ENCODE measurements at places on chromosomes 16 and 17. TPM values are rescaled to one million over a fixed set of nuclear protein-coding genes. Genes with fewer than 3 reads are reported as not detected.

CAMTA2 gene
- 4.4 TPM for total RNA-seq

LAT gene
- 0.19 TPM for total RNA-seq

C1QTNF8 gene
- total RNA-seq = not detected

KRT31 gene
- not detected for total RNA-seq

GRCh38 chr17:1460233-1460632, 4.2 kb upstream of the CRK start:
- peaks cover 4% of the 10 kb centered on the region for H3K4me1 ChIP-seq
- H3K27ac ChIP-seq = no peak overlapping the region
- no peaks in the 10 kb centered on the region for H3K27me3 ChIP-seq
- H3K4me3 ChIP-seq = no peak overlapping the region
- no peak for DNase-seq

- H3K4me3 ChIP-seq = no peak overlapping the region
- H3K36me3 ChIP-seq = no peaks in the 10 kb centered on the region
- no peaks in the 10 kb centered on the region for H3K27me3 ChIP-seq
- DNase-seq = peak; percentile 86
- no peaks in the 10 kb centered on the region for H3K4me1 ChIP-seq
- no peak overlapping the region for H3K27ac ChIP-seq
These were observed 338.5 kb downstream of the PMP22 start for GRCh38 chr17:14926526-14927122.

DNA sequence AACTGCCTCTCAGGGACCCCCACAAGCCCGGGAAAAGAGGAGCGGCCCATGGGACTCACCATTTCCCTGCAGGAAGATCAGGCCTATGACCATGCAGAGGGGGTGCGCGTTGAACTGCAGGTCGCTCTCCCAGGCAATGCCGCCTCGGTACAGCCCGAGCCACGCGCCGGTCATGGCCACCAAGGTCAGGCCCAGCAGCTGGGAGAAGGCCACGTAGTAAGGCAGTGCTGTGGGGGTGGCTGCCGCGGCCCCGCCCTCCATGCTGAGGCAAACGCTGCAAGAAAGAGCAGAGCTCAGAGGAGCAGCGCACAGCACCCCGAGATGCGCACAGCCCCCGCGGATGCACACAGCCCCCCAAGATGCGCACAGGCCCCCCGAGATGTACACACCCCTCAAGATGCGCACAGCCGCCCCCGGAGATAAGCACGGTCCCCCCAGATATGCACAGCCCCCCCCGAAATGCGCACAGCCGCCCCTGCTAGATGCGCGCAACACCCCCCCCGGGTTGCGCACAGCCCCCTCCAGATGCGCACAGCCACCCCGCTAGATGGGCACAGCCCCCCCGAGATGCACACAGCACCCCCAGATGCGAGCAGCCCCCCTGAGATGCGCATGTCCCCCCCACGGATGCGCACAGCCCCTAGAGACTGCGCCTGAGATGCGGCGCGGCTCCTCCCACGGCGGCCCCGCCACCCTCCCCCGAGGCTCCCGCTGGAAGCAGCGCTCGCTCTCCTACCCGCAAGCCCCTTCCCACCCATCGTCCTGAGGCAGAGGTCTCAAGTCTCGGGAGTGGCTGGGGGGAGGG, 8.6 kb downstream of the CYB561 start:
- no peaks in the 10 kb centered on the region for H3K27me3 ChIP-seq
- H3K4me1 ChIP-seq = peaks cover 6% of the 10 kb centered on the region

DNA sequence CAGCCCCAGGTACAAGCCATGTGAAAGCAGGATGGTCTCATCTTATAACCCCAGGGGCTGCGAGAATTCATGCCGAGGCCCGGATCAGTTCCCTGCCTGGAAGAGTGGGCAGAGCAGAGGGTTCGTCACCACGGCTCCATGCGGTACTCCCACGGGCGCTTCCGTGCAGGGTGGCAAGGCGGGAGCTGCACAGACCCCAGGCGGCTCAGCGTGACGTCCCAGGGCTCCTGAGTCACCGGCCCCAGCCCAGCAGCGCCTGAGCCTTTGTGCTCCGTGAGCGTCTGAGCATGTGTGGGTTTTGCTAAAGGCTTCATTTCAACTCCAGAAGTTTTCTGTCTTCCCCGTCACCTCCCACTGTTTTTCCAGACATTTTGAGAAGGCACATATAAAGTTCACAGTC, 71.2 kb upstream of the CHMP6 start:
- no peaks in the 10 kb centered on the region for H3K27me3 ChIP-seq
- no peak overlapping the region for H3K27ac ChIP-seq
- no peaks in the 10 kb centered on the region for H3K36me3 ChIP-seq
- H3K4me3 ChIP-seq = no peak overlapping the region

- H3K27ac ChIP-seq = no peak overlapping the region
- H3K27me3 ChIP-seq = no peaks in the 10 kb centered on the region
- H3K4me3 ChIP-seq = no peak overlapping the region
- H3K4me1 ChIP-seq = no peaks in the 10 kb centered on the region
These were observed 260.7 kb downstream of the MAF start for GRCh38 chr16:79339863-79340262.

DNA sequence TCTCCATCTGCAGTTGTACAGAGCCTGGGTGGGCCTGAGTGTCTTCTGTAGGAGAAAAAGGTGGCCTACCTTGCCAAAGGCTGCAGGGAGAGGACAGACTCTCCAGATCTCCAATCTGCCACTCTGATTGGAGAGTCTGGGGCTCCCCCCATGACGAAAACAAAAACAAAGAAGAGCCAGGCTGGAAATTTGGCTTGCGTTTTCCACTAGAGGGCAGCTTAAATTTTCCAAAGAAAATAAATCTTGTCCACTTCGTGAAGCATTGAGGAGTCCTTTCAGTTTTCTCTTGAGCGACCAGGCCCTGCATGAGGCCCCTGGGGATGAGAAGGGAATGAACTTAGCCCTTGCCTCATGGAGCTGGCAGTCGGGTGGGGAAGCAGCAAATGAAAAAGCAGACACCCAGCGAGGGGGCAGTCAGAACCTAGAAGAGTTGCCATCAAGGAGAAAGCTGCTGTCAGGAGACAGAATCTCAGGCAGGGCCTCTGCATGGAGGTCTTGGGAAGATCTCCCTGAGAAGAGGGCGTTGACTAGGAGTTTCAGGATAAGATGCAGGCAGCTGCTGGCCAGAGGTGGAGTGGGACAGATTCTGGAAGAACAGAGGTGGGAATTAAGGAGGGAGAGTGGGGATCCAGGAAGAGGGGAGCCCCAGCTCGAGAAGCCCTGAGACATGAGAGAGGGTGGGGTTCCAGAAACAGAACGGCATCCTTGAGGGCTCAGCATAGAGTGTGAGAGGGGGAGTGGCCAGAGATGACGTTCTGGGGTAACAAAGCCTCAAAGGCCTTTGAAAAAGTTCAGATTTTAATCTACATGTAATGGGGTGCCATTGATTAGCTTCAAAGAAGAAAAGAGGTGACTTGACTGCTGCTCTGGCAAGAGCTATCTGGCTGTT, 8.4 kb upstream of the SHCBP1 start:
- H3K4me1 ChIP-seq = peaks cover 14% of the 10 kb centered on the region
- H3K27me3 ChIP-seq = no peaks in the 10 kb centered on the region
- H3K36me3 ChIP-seq = no peaks in the 10 kb centered on the region
- peak; percentile 79 for DNase-seq
- no peak overlapping the region for H3K27ac ChIP-seq
- H3K4me3 ChIP-seq = no peak overlapping the region

GRCh38 chr16:55039042-55039441, 108.4 kb downstream of the IRX5 start:
- no peak for DNase-seq
- no peak overlapping the region for H3K4me3 ChIP-seq
- H3K27me3 ChIP-seq = no peaks in the 10 kb centered on the region
- no peaks in the 10 kb centered on the region for H3K36me3 ChIP-seq

GRCh38 chr17:17691468-17692263, 10.4 kb downstream of the RAI1 start:
- H3K27ac ChIP-seq = no peak overlapping the region
- no peak overlapping the region for H3K4me3 ChIP-seq

DNA sequence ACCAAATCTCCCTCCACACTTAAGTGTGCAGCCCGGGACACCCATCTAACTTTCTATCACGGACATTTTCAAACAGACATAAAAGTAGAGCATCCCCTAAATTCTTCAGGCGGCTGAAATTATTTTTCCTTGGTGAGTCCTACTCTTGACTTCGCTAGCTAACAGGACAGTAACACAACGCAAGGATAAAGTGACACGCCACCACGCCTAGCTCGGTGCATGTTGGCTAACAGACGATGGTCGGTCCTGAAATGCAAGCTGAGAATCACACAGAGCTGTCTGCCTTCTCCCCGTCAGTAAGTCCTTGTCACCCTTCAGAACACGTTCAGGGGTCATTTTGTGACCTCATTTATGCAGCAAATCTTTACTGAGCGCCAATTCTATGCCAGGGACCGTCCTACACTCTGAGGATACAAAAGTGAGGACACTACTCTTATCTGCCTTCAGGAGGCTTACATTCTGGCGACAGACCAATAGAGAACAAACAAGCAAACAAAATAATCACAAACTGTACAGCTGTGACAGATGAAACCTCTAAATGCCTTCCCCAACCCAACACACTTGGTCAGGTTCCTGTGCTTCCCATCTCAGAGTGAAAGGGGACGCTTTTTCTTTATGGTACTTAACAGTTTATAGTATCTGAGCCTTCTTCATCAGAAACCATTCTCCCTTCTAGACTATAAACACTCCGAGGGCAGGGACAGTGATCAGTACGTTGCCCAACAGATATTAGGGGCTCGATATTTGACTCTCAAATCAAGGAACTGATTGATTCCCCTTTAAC, 1.3 kb downstream of the NTAN1 start:
- no peak overlapping the region for H3K27ac ChIP-seq
- peaks cover 3% of the 10 kb centered on the region for H3K36me3 ChIP-seq
- DNase-seq = no peak
- H3K27me3 ChIP-seq = no peaks in the 10 kb centered on the region
- H3K4me1 ChIP-seq = no peaks in the 10 kb centered on the region

- H3K4me3 ChIP-seq = no peak overlapping the region
- no peak overlapping the region for H3K27ac ChIP-seq
- no peaks in the 10 kb centered on the region for H3K27me3 ChIP-seq
- no peaks in the 10 kb centered on the region for H3K36me3 ChIP-seq
- 0 out of 2 replicates have a peak, but pooled peaks cover 4% of the 10 kb centered on the region for H3K4me1 ChIP-seq
These were observed 29.2 kb downstream of the TBX4 start for GRCh38 chr17:61481421-61481820.

DNA sequence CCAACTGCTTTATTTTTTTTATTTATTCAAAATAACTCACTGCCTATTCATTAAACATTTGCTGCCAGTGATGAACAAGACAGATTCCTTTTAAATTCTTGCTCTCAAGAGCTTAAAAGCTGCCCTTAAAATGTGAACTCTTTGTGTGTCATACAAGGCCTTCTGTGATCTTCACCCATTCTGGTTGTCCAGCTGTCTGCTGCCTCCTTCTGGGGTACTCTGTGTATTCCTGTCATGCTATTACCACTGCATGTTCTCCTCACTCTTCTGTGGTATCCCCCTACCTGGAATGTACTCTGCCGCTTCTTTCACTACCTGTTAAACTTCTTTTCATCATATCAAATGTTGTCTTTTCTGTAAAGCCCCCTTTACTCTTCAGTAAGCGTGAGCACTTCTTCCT, 165.8 kb downstream of the CHD9 start:
- peak; percentile 41 for DNase-seq
- H3K4me1 ChIP-seq = no peaks in the 10 kb centered on the region
- H3K27me3 ChIP-seq = no peaks in the 10 kb centered on the region

- no peak for DNase-seq
- H3K4me1 ChIP-seq = no peaks in the 10 kb centered on the region
- H3K4me3 ChIP-seq = no peak overlapping the region
- H3K27me3 ChIP-seq = no peaks in the 10 kb centered on the region
These were observed 57.1 kb downstream of the MYO18A start for GRCh38 chr17:29123111-29123510.

DNA sequence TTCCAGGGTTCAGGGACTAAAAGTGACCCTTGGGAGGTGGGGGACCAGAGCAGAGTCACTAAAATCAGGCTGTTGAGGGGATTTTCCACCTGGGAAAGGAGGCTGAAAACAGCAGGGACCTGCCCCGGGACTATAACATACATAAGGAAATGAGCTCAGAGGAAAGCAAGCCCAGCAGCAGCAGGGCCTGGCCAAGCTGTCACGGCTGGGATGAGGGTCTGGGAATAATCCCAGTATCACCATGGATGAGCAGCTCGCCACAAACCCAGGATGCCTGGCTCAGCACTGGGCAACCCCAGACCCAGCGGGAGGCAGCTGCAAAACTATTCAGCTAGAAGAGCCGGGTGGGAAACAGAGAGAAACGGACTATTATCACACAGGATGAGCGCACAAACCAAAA, 72.4 kb downstream of the RPH3AL start:
- H3K36me3 ChIP-seq = no peaks in the 10 kb centered on the region
- H3K27ac ChIP-seq = no peak overlapping the region
- H3K4me1 ChIP-seq = no peaks in the 10 kb centered on the region

- H3K27me3 ChIP-seq = no peaks in the 10 kb centered on the region
- H3K4me3 ChIP-seq = peak overlapping the region; percentile 53
- H3K4me1 ChIP-seq = peaks cover 7% of the 10 kb centered on the region
- peak overlapping the region; percentile 81 for H3K27ac ChIP-seq
- DNase-seq = peak; percentile 82
These were observed 24.0 kb downstream of the LLGL2 start for GRCh38 chr17:75549246-75550138.

- DNase-seq = peak; percentile 70
- no peaks in the 10 kb centered on the region for H3K36me3 ChIP-seq
- peaks cover 27% of the 10 kb centered on the region for H3K4me1 ChIP-seq
- H3K4me3 ChIP-seq = 0 out of 2 replicates have a peak overlapping the region, but pooled peaks have one; percentile 35
- peak overlapping the region; percentile 81 for H3K27ac ChIP-seq
These were observed 6.8 kb downstream of the UBALD2 start for GRCh38 chr17:76271669-76272540.

GRCh38 chr16:14077918-14078317, 6.8 kb downstream of the MRTFB start:
- H3K36me3 ChIP-seq = no peaks in the 10 kb centered on the region
- peaks cover 6% of the 10 kb centered on the region for H3K4me1 ChIP-seq
- no peak for DNase-seq

DNA sequence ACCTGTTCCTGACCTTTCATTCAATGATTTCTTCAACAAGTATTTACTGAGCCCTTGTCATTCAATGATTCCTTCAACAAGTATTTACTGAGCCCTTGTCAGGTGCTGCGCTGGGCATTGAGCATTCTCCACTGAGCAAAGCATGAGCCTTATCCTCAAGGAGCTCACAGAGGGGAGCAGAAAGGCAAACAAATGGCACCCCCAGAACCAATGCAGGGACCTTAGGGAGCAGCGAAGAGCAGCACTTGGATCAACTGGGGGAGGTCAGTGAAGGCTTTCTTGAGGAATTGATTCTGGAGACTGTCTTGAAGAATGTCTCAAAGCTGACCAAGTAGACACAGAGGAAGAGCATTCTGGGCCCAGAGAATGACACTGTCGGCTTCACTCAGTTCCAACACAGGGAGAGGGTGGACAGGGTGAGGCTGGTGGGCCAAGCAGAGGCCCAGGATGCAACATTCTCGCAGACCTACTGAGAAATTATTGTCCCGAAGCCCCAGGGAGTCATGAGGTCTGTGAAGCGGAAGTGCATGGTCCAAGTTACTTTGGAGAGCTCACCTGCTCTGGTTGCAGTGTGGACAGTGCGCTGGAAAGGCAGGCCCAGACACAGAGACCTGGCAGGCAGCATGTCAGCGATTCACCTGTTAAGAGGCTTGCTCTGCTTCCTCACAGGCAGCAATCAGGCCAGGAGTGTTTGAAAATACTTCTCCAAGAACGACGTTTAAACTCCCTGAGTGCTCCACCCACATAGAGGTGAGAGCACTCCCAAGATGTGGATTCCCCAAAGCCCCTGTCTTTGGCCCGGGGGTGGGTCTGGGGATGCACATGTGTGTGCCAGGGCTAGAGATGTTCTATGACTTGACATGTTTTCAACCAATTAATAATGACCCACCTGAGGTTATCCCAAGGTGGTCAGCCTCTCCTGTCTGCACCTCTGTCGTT, 3.2 kb upstream of the MPO start:
- H3K27me3 ChIP-seq = peaks cover 18% of the 10 kb centered on the region
- H3K4me1 ChIP-seq = peaks cover 20% of the 10 kb centered on the region
- no peak for DNase-seq
- no peaks in the 10 kb centered on the region for H3K36me3 ChIP-seq
- H3K4me3 ChIP-seq = no peak overlapping the region
- H3K27ac ChIP-seq = no peak overlapping the region
